ENCODE measurements at places on chromosomes 1 and 21.

DNA sequence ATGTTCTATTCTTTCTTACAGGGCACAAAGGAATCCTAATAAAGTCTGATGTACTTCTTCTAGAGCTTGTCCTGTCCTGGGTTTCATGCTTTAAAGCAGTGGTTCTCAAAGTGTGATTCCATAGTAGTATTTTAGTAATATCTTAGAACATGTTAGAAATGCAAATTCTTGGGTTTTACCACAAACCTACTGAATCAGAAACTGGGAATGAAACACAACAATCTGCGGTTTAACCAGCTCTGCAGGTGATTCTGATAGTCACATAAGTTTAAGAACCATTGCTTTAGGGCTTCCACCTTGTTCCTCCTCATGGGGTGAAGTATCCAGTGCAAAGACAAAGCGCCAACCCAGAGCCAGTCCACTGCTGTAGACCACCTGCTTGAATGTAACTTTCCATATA is 41.1 kb downstream of the NGF start:
- DNase-seq, result no peak

- no peak for DNase-seq
Measured at GRCh38 chr1:95007687-95008086, 65.1 kb downstream of the ALG14 start.

DNA sequence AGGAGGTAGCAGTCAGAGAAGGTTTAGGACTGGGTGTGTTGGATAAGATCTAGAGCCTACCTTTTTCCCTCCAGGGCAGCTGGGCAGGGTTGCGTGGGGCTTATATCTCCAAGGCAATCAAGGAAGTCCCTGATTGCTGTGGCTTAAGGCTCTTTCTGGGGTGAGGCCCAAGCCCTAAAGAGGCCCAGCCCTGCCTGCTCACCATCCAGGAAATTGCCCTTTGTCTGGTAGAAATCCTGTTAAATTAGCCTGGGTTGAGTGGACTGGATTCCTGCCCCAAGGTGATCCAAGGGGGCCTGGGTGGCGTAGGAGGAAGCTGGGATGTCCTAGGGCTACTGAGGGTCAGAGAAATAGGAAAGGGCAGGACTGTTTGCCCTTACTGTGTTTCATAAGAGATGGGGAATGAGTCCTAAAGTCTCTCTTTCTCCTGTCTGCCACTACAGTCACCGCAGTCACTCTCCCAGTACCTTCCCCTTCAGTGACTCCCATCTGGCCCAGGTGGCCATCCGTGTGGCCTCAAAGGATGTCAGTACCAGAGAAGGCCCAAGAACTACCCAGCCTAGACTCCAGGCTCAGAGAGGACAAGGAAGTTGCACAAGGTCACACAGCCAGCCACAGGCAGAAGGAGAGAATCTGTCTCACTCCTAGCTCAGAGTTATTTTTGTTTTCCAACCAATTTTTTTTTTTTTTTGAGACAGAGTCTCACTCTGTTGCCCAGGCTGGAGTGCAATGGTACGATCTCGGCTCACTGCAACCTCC is 25.8 kb downstream of the MFSD2A start:
- DNase-seq, result no peak

- no peak for DNase-seq
Measured at GRCh38 chr1:6928106-6928885, 143.0 kb downstream of the CAMTA1 start.

- DNase-seq, result no peak
Measured at GRCh38 chr1:58815686-58816071, 31.8 kb upstream of the JUN start.

GRCh38 chr1:88773540-88774150 is 89.6 kb downstream of the PKN2 start:
- no peak for DNase-seq

DNA sequence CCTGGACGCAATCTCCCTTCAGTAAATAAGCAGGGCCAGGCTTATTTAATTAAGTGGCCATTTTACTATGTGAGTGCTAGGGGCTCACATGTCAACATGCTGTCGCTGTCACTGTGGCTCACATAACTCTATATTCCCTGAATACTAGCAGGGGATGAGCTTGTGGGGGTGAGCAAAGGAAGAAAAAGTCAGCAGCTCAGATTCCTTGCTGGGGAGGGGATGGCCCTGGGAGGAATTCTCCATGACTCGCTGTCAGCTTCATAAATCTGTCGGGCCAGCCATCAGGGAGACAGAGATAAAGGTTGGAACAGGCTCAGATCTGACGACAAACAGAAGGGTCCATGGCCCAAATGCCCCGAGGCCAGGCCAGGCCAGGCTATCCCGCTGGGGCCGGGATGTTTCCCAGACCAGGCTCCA is 26.0 kb upstream of the PLEKHG5 start:
- no peak for DNase-seq

DNA sequence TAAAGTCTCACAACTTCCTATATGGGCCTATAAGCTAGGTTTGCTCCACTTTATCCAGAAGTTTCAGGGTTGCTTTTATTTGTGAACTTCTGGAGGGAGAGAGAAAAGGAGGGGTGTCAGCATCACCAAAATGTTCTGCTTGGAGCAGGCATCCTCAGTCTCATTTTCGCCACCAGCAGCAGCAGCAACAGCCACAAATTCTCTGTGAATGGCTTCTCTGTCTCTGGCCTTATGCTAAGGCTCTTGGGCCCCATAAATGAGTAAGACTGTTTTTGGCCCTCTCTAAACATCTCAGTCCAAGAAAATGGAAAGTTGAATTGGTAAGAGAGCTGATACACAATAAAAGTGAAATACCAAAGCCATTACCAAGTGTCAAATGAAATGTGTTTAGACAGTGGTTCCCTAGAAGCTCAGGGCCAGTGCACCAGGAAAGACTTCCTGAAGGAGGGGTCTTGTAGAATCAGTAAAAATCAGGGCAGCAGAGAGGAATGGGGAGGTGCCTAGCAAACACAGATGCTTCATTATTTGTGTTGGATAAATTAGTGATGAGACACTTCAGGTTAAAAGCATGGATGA is 53.0 kb upstream of the SPATA6 start:
- no peak for DNase-seq

GRCh38 chr1:118115567-118116295 is 69.3 kb downstream of the SPAG17 start:
- no peak for DNase-seq

GRCh38 chr1:52633291-52633754 is 355 bp downstream of the SHISAL2A start:
- no peak for DNase-seq

DNA sequence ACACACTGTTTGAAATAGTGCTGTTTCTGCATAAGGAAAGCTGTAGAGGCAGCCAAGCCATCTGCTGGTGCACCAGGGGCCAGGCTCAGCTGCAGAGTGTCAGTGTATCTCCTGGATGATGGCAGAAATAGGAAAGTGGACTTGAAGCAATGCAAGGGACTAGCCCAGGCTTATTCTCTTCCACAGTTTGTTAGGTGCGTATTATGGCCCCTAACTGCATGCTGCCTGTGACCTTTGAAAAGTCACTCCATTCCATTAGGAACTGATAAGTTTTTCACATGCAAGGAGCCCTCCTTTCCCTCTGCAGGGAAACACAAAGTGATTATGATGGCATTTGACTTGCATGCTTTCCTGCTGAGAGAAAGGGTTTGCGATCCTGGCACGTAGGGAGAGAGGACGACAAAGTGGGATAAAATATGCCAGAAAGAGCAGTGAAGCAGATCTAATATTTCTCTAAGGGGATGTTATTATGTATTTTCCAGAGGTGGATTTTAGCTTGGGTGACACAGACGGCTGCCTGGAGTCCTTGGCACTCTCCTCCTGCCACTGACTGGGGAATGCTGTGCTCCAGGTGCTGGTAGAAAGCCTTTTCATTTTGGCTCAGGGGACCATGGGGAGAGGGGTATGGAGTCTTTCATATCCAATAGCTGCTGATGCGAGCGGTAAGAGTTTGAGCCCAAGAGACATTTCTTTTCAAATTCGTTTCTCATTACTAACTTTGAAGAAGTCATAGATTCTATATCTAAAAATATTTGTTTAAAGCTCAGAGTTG is 402.1 kb upstream of the B3GALT2 start:
- no peak for DNase-seq

- DNase-seq, result no peak
Measured at GRCh38 chr1:243469497-243469896, 213.7 kb downstream of the SDCCAG8 start.

- DNase-seq, result no peak
Measured at GRCh38 chr1:31662463-31662862, 17.8 kb upstream of the PEF1 start.

DNA sequence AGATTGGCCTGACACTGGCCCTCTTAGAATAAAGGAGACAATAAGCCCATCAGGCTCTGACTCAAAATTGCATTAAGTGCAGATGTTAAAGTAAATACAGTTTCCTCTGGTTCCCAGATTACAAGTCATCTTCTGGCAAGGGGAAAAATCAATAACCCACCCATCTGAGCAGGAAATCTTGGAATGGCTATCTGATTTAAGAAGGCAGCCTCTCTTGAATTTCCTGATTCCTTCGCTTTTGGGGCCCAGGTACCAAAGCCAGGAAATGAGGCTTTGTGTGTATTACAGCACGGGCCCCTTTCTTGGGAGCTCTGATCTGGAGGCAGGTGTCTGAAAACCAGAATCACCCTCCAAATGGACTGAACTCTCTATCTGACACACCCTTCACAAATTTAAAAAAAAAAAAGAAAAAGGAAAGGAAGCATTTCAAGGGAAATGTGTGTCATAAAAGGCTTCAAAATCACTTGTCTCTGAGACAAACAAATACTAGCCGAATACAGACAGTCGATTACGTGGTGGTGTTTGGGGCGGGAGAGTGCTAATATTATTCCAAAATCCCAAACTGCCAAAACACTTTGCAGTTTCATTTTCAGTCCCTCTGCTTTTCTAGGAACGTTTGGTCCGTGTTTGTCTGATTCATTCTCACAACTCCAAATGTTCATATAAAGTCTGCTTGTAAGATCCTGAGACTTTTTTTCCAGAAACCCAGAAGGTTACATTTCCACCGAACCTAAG is 240.9 kb upstream of the CAMK1G start:
- DNase-seq, result no peak

DNA sequence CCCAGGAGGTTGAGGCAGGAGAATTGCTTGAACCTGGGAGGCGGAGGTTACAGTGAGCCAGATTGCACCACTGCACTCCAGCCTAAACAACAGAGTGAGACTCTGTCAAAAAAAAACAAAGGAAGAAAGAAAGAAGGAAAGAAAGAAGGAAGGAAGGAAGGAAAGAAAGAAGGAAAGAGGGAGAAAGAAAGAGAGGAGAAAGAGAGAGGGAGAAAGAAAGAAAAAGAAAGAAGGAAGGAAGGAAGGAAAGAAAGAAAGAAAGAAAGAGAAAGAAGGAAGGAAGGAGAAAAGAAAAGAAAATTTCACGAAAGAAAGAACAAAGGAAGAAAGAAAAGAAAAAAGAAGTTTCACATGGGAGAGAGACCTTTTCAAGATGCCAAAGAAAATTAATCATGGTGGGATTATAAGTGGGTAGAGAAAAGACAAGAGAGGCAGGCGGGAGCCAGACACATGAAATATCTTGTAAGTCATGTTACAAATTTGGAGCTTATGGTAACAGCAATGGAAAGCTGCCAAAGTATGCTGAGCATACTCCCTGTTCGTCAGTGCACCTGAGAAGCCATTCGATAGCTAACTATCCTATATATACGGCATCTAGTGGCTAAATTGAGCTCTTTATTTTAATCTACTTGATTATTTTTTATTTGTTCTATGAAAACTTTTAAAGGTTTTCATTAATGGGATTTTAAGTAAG is 41.3 kb upstream of the TNFSF4 start:
- no peak for DNase-seq
